Dermis lymphatic vessel endothelial cell (primary cell): ENCODE measurements at places on chromosomes 16 and 17. TPM values are rescaled to one million over a fixed set of nuclear protein-coding genes. Genes with fewer than 3 reads are reported as not detected.

NAA38 gene
- 101 and 160 TPM in 2 replicates for total RNA-seq

HID1 gene
- 41.6 and 45.6 TPM in 2 replicates for total RNA-seq

MYH1 gene
- under 0.01 TPM in 1 of 2 replicates, not detected in the other for total RNA-seq

SHISA6 gene
- not detected in 2 replicates for total RNA-seq

UBB gene
- total RNA-seq, result 2,428 and 2,958 TPM in 2 replicates

SLC5A11 gene
- not detected in 2 replicates for total RNA-seq
